IPS-NIHi11 (cell line): ENCODE measurements at places on chromosomes 13 and 19.

- peak; percentile 53 for DNase-seq
These were observed 13.5 kb downstream of the PPP1R13L start for GRCh38 chr19:45391346-45391745.

DNA sequence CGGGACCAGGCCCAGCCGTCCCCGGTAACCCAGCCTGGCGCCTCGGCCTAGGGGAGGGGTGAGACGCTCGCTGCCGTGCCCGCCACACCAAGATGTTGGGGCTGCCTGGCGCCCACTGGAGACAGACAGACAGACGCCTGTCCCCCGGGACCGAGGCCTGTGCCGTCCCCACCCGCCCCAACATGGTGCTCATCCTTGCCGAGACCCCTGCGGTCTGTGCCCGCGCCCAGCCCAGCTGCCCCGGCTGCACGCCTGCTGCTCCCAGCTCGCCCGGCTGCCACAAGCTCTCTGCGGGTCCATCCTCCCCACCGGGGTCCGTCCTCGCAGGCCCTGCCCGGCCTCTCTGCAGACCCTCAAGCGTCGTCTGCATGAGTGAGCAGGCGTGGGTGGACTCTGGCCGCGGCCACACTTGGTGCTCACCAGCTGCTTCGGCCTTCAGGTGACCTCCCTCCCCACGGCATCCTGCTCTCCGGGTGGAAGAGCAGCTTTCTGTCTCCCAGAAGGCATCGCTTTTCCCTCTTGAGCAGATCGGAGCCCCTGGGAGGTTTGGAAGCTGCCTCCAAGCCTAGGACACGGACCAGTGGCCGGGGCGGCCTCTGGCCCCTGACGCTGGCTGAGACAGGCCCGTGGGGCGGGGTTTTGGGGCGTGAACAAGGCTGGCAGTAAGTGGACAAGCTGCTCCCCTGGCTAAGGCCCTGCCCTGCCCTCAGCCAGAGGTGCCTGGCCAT lies 6.7 kb upstream of the TMPRSS9 start:
- DNase-seq, result no peak

GRCh38 chr19:55158423-55158822 lies 891 bp upstream of the TNNI3 start:
- DNase-seq, result no peak

GRCh38 chr19:42412227-42412626 lies 15.0 kb downstream of the LIPE start:
- DNase-seq, result peak; percentile 63

GRCh38 chr19:10220695-10221094 lies 10.4 kb downstream of the S1PR2 start:
- DNase-seq, result no peak
